Smooth muscle cell of the coronary artery (primary cell): ENCODE measurements at places on chromosomes 1 and 21. TPM values are rescaled to one million over a fixed set of nuclear protein-coding genes. Genes with fewer than 3 reads are reported as not detected.

The CD1B gene
- total RNA-seq: not detected in 2 replicates

The TLR5 gene
- total RNA-seq: 1.3 TPM in 1 of 2 replicates, not detected in the other

The NRAS gene
- total RNA-seq: 13.2 and 45.2 TPM in 2 replicates

The PIK3C2B gene
- 1.7 and 1.9 TPM in 2 replicates for total RNA-seq

The RHD gene
- total RNA-seq: not detected in 2 replicates

The TMEM269 gene
- total RNA-seq: 0.12 TPM in 1 of 2 replicates, not detected in the other

The CD101 gene
- total RNA-seq: under 0.01 and 0.15 TPM in 2 replicates

The PIK3R3 gene
- 0.59 and 3.1 TPM in 2 replicates for total RNA-seq

The LIN28A gene
- 0.08 TPM in 1 of 2 replicates, not detected in the other for total RNA-seq

The CYP2J2 gene
- 0.08 TPM in 1 of 2 replicates, not detected in the other for total RNA-seq

The ZFYVE9 gene
- 19.9 and 31.2 TPM in 2 replicates for total RNA-seq

The OR6K3 gene
- total RNA-seq: not detected in 2 replicates

The DNAH14 gene
- 5.3 TPM in 2 replicates for total RNA-seq

The NFYC gene
- total RNA-seq: 19.1 and 45.6 TPM in 2 replicates

The MYCL gene
- total RNA-seq: 0.12 and 3.8 TPM in 2 replicates

The RGS4 gene
- total RNA-seq: 31.8 and 648 TPM in 2 replicates

The MX1 gene
- total RNA-seq: 4.8 and 6.3 TPM in 2 replicates

The TBX15 gene
- 1.2 and 20.9 TPM in 2 replicates for total RNA-seq

The MORN1 gene
- total RNA-seq: 7.5 and 15.1 TPM in 2 replicates

The ODF2L gene
- total RNA-seq: 12.1 and 20.0 TPM in 2 replicates

The GBP6 gene
- total RNA-seq: not detected in 2 replicates

The GRHL3 gene
- not detected in 2 replicates for total RNA-seq

The DHRS3 gene
- total RNA-seq: 31.7 and 446 TPM in 2 replicates

The SLC26A9 gene
- total RNA-seq: 0.08 TPM in 1 of 2 replicates, not detected in the other

The SSBP3 gene
- 8.9 and 14.2 TPM in 2 replicates for total RNA-seq

The S100A3 gene
- total RNA-seq: 5.0 and 7.3 TPM in 2 replicates

The ZMYND12 gene
- 0.15 and 0.59 TPM in 2 replicates for total RNA-seq

The RRP1 gene
- 9.6 and 13.5 TPM in 2 replicates for total RNA-seq

The SDC3 gene
- total RNA-seq: 9.3 and 11.1 TPM in 2 replicates

The MROH9 gene
- 0.15 and 0.59 TPM in 2 replicates for total RNA-seq
